ENCODE measurements at places on chromosomes 12 and 14. TPM values are rescaled to one million over a fixed set of nuclear protein-coding genes. Genes with fewer than 3 reads are reported as not detected.

The P2RX7 gene
- total RNA-seq = 0.52 TPM

The SLC38A4 gene
- under 0.01 TPM for total RNA-seq

The INSM2 gene
- 0.05 TPM for total RNA-seq

The METAP2 gene
- total RNA-seq = 83.5 TPM

The APOF gene
- not detected for total RNA-seq

The KCNC2 gene
- total RNA-seq = under 0.01 TPM

The SPTB gene
- not detected for total RNA-seq

The GUCY2C gene
- not detected for total RNA-seq

The NKX2-8 gene
- not detected for total RNA-seq

The TOMM20L gene
- not detected for total RNA-seq

The KRT5 gene
- total RNA-seq = 10.2 TPM

The HOTAIR gene
- total RNA-seq = not detected

The HCAR1 gene
- total RNA-seq = 0.60 TPM

The UBE3B gene
- total RNA-seq = 63.2 TPM

The GSC gene
- not detected for total RNA-seq

The KLRC4 gene
- not detected for total RNA-seq

The NELL2 gene
- total RNA-seq = 0.20 TPM

The TAS2R43 gene
- total RNA-seq = not detected

The RBMS2 gene
- total RNA-seq = 24.8 TPM

The RHOJ gene
- total RNA-seq = not detected

The LTA4H gene
- total RNA-seq = 112 TPM

The SLC7A7 gene
- total RNA-seq = 12.7 TPM

The PSME1 gene
- total RNA-seq = 209 TPM

The CCDC196 gene
- not detected for total RNA-seq

The CIT gene
- total RNA-seq = 9.5 TPM

The CCDC177 gene
- total RNA-seq = not detected

The FGF23 gene
- total RNA-seq = not detected

The C12orf60 gene
- total RNA-seq = 2.3 TPM

The TMEM30B gene
- total RNA-seq = 0.45 TPM

The CRIP1 gene
- 12.2 TPM for total RNA-seq

The IGFBP6 gene
- 76.1 TPM for total RNA-seq

The MYH6 gene
- not detected for total RNA-seq

The TAS2R42 gene
- total RNA-seq = not detected

The CFAP73 gene
- total RNA-seq = not detected

The ASPG gene
- total RNA-seq = 0.89 TPM

The NGB gene
- total RNA-seq = 0.35 TPM

The LMNTD1 gene
- total RNA-seq = not detected

The KLRG1 gene
- total RNA-seq = 1.1 TPM

The DNAJC22 gene
- total RNA-seq = 3.1 TPM
